Iris pigment epithelial cell (primary cell): ENCODE measurements at places on chromosomes 12 and 14.

- DNase-seq = peak; percentile 47
Observed at GRCh38 chr14:89186856-89187376, 230.1 kb downstream of the FOXN3 start.

DNA sequence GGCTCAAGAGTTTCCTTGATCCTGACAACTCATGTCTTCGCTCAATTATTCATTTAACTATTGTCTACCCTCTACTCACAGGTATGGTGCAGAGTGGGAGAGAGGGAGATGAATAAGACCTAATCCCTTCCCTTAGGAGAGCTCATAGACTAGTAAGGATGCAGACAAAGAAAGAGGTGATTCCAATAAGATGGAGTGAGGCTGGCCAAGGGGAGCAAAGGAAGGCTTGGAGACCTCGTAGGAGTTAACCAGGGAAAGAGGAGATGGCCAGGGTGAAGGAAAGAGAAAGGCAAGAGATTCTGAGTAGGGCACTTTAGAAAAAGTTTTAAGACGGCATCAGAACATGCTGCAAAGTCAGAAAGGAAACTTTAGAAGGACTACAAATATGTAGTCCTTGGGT is 588.5 kb downstream of the VRK1 start:
- DNase-seq = no peak

GRCh38 chr12:42982828-42983227 is 393.3 kb upstream of the PRICKLE1 start:
- no peak for DNase-seq

DNA sequence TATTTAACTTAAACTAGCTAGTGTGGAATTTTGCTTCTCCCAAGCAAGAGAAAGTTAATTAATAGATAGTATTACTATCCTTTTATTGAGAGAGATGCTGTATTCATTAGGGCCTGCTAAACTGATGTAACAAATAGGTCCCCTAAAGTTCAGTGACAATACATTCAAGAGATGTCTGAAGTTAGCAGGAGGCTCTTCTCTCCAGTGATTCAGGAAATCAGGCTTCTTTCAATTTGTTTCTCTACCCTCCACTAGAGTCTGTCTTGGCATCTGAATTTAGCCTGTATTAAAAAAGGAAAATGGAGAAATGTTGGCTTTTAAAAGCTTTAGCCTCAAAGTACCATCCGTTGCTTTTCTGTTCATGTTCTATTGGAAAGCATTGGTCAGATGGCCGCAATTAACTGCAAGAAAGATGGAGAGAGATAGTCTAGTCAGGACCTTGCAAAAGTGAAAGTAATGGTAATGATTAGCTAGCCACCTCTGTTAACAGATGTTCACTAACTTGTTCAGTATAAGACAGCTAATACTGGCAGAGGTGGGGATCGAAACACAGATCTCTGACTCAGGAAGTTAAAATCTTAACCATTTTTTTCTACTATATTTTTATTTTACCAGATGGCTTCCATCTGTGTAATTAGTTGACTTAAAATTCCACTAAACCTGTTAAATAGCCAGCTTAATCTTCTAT is 786.8 kb downstream of the TMTC2 start:
- DNase-seq = no peak

DNA sequence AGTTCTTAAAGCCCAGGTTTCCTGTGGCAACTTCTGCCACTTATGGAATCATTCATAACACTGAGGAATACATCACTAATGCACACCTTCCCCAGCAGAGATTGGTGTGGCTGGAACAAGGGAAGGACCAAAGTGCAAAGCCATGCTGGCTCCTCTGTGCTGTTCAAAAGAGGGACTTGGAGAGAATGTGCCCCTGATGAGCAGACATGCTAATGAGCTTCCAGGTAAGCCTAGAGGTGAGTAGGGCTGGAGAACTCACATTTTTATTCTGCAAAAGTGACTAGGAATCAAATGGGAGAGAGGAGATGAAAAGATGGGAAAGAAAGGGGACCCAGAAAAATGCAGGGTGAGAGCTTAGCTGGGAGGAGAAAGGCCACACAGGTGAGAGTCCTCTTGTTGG is 289.7 kb downstream of the TTC8 start:
- DNase-seq = no peak

- no peak for DNase-seq
Observed at GRCh38 chr14:24428628-24429394, 657 bp downstream of the CBLN3 start.

- DNase-seq = peak; percentile 44
Observed at GRCh38 chr14:24145690-24146452, 539 bp downstream of the PSME2 start.
